ENCODE measurements at places on chromosomes 7 and 10.

- DNase-seq: no peak
Observed at GRCh38 chr10:80405626-80406025, 2.7 kb upstream of the PRXL2A start.

DNA sequence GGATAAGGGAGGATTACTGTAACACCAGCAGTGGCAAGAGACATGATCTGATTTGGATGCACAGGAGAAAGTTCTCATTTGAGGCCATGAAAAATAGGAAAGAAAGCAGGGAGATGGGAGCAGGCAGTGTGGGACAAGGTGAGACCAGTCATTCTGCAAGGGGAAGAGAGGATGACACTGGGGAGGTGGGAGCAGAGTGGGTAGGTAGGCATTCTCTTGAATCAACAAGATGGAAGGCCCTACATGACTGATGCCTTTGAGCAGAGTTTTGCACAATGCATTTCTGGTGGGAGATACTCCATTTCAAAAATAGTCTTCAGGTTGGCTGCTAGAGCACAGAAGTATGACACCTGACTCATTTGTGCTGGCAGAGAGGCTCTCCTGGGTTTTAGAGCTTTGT, 10.5 kb downstream of the RPS24 start:
- no peak for DNase-seq

DNA sequence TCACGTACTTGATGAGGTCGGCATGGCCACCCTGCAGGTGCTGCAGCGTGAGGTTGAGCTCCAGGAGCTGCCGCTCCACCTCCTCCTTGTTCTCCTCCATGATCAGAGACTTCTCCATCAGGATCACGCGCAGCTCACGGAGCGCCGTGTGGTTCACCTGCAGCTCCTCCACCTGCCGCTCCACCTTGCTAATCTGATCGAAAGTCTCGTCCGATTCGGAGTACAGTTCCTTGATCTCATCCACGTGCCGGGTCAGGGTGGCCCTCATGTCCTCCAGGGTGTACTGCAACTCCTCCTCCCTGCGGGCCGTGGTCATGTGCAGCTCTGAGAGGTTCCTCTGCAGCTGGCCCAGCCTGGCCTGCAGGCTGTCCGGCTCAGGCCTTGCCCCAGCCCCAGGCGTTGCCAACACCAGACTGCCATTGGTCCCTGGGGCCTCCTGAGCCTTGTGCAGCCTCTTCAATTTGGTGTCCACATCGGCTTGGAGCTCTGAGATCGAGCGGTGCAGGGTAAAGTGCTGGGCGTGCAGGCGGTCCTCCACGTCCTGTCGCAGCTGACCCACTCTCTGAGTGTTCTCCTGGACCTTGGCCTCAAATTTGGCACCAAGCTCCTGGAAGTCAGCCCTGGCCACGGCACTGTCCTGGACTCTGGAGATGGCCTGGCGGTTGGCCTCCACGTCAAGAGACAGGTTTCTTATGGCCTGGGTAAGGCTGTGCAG, 13.9 kb downstream of the MMRN2 start:
- DNase-seq: no peak

GRCh38 chr10:111725050-111725449, 458.5 kb downstream of the GPAM start:
- DNase-seq: no peak

- no peak for DNase-seq
Observed at GRCh38 chr10:5490698-5491464, 8.5 kb downstream of the CALML5 start.

DNA sequence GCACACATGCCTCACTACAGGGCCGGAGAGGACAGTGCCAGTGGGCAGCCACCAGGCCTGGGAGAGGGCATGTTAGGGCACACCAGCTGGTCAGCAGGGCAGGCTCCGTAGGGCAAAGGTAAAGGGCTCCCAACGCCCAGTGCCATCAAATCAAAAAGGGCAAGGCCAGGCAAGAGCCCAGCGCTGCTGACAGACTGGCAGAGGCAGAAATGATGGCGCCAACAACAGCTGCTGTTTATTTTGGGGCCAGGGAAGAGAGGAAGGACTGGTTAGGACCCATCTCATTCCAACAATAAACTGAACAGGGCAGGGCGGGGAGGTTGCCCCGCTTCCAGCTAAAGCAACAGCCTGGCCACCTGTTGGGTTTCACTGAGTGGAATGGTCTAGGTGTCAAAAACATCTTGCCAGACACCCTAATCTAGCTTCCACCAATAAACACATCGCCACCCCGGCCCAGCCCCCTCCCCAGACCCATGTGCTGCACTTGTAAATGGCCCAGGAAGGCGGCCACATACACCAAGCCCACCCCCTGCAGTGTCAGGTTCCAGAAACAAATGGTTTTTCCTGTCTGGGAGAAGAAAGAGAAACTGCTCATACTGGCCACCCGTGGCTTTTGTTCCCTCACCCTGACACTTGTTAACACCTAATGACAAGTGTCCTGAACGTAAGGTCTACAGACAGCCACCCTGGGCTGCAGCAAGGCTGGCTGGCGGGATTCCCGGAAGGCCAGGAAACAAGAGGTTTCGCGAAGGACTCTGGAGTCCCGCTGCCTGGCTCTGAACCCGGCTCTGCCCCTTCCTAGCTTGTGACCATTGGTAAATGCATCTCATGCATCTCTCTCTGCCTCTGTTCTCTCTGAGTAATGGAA, 15.3 kb downstream of the SH3PXD2A start:
- no peak for DNase-seq

GRCh38 chr7:24325708-24326107, 41.7 kb downstream of the NPY start:
- DNase-seq: no peak

GRCh38 chr7:133053321-133053891, 28.5 kb downstream of the CHCHD3 start:
- no peak for DNase-seq

GRCh38 chr7:87223666-87224065, 4.1 kb upstream of the TMEM243 start:
- no peak for DNase-seq

- no peak for DNase-seq
Observed at GRCh38 chr7:158186864-158187693, 400.5 kb downstream of the PTPRN2 start.

DNA sequence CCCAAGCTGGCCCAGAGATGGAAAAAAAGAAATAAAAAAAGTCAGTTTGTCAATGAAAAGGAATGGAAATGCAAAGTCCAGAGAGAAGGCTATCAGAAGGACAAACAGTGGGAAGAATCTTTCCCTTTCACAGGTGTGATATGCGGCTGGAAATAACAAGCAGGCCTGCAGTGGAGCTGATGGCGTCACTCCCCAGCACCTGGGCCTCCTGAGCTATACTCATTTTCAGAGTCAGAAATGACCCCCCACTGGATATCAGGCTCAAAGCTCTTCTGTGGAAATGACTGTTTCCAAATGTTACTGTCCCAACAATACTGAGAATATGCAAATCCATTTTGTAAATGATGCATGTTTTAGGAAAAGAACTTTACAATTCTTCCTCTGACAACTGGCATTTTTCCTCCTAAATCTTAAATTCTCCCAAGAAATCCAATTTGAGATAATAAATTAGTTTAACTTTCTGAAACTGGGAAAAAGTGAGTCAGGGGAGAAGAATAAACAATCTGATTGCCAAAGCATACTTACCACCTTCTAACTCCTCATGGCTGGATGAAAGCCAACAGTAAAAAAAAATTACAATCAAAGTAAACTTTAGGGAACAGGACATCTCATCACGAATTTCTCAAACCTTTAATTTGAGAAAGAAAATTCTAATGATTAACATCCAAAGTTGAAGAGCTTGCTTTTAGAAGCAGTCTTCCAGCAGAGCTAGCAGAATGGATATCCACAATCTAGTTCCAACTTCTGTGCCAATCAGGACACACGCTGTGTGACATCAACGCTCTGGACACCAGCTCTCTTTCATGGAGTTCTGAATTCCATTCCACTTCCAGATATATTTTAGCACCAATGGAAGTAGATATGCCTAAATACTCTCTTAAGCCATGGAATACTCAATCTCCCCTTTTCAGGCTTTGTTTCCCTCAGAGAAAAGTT, 5.3 kb upstream of the CUZD1 start:
- DNase-seq: no peak

DNA sequence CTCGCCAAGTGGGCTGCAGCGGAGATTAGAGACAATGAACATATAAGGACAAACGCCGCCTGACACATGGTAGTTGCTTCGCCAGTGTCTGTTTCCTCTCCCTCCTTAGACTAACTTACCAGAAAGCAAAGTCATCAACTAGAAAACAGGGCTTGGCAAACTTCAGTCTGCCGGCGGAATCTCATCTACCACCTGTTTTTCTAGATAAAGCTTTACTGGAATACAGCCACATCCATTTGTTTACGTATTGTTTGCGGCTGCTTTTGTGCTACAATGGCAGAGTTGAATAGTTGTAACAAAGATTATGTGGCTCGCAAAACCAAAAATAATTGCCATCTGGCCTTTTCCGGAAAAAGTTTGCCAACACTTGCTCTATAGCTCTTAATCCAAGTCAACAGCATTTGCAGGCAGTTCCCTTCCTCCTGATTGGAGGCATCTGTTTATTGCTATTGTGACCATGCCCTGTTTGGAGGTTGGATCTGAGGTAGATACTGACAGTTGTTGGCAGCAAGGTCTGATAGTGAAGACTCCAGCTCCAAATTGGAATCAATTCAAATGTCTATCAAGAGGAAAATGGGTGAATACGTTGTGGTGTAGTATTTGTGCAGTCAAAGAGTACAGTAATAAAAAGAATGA, 260.6 kb downstream of the POU6F2 start:
- no peak for DNase-seq

DNA sequence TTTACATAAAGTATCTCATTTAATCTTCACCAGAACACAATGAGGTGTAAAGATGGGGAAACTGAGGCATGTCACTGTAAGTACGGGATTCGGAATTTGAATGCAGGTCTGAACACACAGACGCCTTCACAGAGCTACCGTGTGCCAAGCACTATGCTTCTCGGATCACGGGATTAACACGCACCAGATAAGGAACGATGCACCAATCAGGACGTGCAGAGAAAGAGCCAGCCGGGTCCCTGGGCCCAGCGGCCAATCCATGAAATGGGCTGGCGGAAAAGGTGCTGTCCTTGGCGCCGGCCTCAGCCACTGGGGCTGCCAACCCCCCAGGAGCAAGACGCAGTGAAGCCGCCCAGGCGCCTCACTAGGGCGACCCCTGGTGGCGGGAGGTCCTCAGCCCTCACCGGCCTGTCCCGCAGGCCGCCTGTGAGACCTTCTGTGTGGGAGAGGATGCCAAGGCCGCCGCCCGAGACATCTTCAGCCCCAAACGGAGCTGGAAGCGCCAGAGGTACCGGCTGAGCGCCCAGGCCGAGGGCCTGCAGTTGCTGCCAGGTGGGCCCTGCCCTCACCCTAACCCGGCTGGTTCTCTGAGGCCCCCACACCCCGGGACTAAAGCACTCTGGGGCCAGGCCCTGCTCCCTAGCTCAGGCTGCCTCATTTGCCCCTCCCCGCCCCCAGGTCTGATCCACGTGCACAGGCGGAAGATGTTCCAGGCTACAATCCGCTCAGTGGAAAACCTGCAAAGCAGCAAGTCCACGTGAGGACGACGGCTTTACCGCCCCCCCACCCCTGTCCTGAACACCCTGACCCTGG, 15.6 kb downstream of the ATG9B start:
- DNase-seq: peak; percentile 50

DNA sequence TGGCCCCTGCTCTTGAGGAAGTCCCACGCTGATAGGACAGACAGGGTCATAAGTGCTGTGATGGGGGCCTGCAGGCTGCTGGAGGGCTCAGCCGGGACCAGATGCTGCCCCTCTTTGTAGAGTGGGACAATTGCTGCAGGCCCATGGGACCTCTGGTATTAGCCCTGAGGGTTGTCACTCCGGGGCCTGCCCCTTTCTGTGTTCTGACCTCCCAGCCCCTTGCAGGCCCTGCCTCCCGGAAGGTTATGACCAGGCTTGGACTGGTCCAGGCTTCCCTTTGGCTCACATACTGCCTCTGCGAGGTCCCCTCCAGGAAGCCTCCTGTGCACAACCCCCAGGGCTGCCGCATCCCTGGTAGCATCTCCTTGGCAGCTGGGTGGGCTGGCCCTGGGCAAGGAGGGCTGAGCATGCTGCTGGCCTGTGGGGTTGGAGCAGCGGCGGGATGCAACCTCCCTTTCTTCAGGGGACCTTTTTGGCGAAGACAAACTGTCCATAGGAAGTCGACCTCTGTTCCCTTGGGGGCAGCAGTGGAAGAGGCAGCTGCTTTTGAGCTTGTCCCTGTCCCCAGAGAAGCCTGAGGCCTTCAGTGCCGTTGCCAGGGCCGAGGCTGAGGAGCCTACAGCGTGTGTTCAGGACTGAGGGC, 8.8 kb downstream of the LIMK1 start:
- no peak for DNase-seq

- DNase-seq: no peak
Observed at GRCh38 chr7:47580175-47580706, 1.7 kb downstream of the TNS3 start.

- DNase-seq: no peak
Observed at GRCh38 chr7:4665661-4666060, 16.4 kb upstream of the FOXK1 start.

GRCh38 chr10:43857206-43857930, 208.7 kb upstream of the ZNF32 start:
- DNase-seq: no peak

- DNase-seq: no peak
Observed at GRCh38 chr7:134155206-134155605, 28.1 kb downstream of the LRGUK start.

DNA sequence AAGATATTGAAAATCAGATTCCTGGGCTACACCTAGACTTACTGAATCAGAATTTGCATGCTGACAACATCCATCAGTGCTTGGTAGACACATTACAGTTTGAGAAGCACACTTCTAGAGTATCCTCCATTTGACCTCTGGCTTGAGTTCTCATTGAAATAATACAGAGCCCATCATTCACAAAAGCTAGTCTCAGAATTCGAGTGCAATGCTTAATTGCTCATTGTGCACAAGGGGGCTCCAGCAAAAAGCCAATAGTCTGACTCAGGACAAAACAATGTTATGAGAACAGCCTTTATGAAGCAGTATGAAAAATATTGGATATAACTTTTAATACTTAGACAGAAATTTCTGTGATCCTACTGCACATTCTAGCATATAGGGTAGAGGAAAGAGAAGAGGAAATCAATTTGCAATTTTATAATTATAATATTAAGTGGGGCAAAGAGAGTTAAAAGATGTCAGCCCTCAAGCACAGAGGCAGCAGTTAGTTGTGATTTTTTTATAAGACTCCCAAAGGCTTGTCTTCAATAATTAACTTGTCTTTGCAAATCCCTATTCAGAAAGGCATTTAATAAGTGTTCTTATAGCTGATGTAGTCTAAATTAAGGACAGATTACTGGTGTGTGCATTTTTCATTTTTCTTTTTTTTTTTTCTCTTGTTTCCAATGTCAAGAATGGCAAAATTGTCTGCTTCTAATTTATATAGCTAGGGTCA, 105.8 kb upstream of the ANK3 start:
- no peak for DNase-seq

DNA sequence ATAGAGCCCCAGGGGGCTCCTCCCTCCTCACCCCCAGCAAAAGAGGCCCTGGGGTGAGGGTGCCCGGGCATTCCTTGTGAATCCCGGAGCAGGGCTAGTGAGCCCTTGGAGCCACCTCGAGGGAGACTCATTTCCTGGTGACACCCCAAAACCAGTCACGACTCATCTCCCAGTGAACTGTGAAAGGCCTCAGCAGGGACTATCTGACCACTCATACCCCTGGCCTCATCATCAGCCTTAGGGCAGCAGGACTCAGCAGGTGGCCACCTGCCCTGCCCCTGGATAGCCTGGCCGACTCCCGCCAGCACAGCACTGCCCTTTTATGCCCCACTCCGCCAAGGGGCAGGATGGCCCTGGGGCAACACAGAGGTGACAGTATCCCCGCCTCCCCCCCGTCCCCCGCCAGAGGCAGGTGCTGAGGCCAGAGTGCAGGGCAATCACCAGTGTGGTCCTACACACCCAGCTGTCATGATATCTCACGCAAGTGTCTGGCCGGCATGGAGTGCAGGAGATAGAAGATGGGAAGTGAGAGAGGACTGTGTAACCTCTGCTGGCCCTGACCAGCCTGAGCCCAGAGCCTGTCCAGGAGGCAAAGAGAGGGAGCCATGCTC, 3.2 kb downstream of the SNCG start:
- DNase-seq: no peak

Measured in muscle of arm (tissue), 14 donors.